Kidney (tissue), 22 donors: ENCODE measurements at places on chromosomes 4 and X. TPM values are rescaled to one million over a fixed set of nuclear protein-coding genes. Genes with fewer than 3 reads are reported as not detected.

Gene TCP11X2
- polyA plus RNA-seq = not detected

Gene GRIPAP1
- polyA plus RNA-seq = 24.0 TPM

Gene LRRC66
- 0.45 TPM for polyA plus RNA-seq

Gene ZNF732
- polyA plus RNA-seq = not detected

Gene MAGED4B
- polyA plus RNA-seq = 5.2 TPM

Gene PTPN13
- polyA plus RNA-seq = 10.2 TPM

Gene PDGFRA
- 12.3 TPM for polyA plus RNA-seq

Gene LRIT3
- 0.62 TPM for polyA plus RNA-seq

Gene RHOXF1
- 0.97 TPM for polyA plus RNA-seq

Gene CD99
- polyA plus RNA-seq = 125 TPM

Gene ATP1B4
- not detected for polyA plus RNA-seq

Gene STAP1
- polyA plus RNA-seq = 17.9 TPM

Gene F8A1
- polyA plus RNA-seq = 51.9 TPM

Gene CT45A10
- polyA plus RNA-seq = not detected

Gene NXF2
- polyA plus RNA-seq = not detected

Gene MYL5
- polyA plus RNA-seq = 29.6 TPM

Gene TMSB15C
- polyA plus RNA-seq = 0.28 TPM

Gene XG
- polyA plus RNA-seq = 0.43 TPM

Gene PHOX2B
- not detected for polyA plus RNA-seq

Gene VSIG1
- not detected for polyA plus RNA-seq

Gene CCNB3
- 0.41 TPM for polyA plus RNA-seq

Gene SPARCL1
- polyA plus RNA-seq = 87.4 TPM

Gene ALB
- 172 TPM for polyA plus RNA-seq

Gene EBP
- 164 TPM for polyA plus RNA-seq

Gene SSX4B
- polyA plus RNA-seq = not detected

Gene CAMK2D
- 9.1 TPM for polyA plus RNA-seq

Gene RIBC1
- polyA plus RNA-seq = 6.4 TPM
